Suppressor macrophage treated with lipopolysaccharide for 1 hour (primary cell): ENCODE measurements at places on chromosomes 5 and 9.

DNA sequence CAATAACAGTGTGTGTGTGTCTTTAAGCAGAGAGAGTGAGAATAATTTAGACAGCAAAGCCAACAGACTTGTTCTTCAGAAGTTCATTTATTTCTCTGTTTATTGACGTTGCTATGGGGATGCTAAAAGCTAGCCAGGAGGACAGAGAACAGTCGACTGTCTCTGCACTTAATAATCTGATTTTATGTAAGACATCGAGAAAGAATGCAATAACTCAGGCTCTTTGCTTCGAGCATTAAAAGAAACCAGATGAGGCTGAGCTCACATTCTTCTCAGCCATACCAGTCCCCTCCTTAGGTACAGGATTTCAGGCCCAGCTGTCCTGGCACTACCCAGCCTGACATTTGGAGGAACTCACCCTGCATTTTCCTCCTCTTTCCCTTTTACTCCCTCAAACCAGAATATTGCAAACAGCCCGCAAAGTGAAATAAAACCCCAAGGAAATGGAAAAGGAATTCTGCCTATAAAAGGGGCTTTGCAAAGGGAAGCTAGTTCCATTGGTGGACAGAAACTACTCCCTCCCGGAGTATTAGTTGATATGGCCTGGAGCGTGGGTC lies 44.5 kb upstream of the DPYSL3 start:
- DNase-seq, result no peak

- DNase-seq, result no peak
These were observed 4.8 kb downstream of the RASGRF2 start for GRCh38 chr5:80964919-80965318.

- no peak for DNase-seq
These were observed 23.8 kb downstream of the MORN5 start for GRCh38 chr9:122183501-122183900.

- DNase-seq, result no peak
These were observed 82.4 kb downstream of the SNCAIP start for GRCh38 chr5:122394284-122394930.

GRCh38 chr5:117235786-117236185 lies 661.2 kb upstream of the SEMA6A start:
- no peak for DNase-seq

DNA sequence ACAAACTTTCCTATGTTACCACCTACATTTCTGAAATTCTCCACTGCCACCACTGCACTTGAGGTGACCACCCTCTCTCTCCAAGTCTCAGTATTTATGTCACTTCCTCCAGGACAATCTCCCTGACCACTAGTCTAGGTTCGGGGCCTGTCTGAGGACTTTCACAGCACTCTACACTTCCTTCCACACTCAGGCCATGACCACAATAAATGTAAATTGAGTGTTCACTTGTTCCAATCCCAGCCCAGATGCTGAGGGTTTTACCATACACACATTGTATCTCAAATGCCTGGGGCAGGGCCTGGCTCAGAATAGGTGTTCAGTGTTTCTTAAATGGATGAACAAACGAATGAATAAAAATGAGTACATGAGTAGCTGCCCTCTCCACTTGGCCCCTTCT lies 26.9 kb upstream of the CCNG1 start:
- no peak for DNase-seq

DNA sequence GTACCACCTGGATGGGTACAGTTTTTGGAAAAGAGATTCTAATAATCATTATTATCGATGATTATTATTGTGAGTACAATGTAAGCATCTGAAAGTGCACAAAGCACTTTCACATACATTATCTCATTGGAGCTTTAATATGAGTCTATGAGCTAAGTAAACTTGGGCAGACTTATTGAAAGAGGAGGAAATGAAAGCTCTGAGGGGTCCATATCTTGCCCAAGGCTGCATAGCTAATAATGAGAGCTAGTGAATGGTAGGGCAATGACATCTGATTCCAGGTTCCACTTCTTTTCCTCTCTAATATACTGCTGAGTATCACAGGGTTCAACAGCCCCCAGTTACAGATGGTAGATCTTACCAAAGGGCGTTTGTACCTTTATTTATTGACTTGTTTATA lies 26.1 kb downstream of the TIMD4 start:
- DNase-seq, result no peak

DNA sequence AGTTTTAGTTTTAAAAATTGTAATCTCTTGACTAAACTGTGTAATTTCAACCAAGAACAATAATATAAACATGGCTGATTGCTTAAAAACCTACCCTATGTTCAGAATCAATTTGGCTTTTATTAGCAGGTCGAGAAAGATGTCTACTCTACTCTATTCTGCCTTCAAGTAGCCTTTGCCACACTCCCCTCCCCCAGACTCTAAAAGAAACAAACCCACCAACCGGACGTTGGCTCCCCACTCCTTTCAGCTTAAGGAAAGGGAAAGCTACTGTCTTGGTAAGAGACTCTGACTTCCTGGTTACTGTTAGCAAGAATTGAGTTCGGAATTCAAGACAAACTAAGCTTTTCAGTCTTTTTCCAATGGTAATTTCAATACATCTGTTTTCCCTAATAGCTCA lies 46.7 kb downstream of the TNFAIP8 start:
- DNase-seq, result no peak

DNA sequence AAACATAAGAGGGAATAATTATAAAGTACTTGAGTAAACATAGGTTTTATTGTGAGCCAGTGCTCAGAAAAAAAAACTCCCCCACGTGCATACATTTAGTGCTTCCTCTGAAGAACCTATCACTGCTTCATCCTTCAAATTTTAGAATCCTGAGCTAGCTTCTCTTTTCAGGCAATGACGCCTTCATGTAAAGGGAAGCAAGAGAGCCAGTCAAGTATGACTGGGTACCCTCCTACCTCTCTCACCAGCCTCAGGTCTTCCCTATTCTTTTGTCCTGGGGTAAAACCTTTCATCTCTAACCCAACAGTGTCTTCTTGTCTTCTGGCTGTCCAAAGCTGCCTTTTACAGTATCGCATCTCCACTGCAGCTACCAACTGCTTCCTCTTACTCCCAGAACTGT lies 32.0 kb downstream of the PLPP1 start:
- DNase-seq, result no peak

DNA sequence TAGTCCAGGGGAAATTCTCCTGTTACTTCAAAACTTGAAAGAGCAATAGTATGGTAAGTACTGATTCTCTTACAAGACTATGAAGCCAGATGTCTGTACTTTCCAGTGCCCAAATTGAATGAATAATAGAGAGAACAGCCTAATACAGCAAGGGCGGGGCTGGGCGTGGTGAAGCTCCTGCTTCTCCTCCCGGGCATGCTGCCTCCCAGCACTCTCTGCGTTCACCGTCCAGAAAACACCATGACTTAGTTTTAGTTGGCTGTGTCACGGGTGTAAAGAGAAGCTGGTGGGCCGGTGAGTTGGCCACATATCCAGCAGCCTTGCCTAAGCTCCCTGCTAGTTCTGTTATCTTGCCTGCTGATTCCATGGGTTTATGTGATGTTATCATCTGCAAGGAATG lies 40.7 kb upstream of the ADAMTS2 start:
- DNase-seq, result no peak

- no peak for DNase-seq
These were observed 707.1 kb downstream of the EFNA5 start for GRCh38 chr5:106963630-106964029.

GRCh38 chr5:68968429-68968828 lies 125.4 kb upstream of the SLC30A5 start:
- peak; percentile 27 for DNase-seq

- DNase-seq, result no peak
These were observed 51.7 kb upstream of the CCDC112 start for GRCh38 chr5:115348175-115348574.

GRCh38 chr5:111415053-111415452 lies 97.3 kb downstream of the STARD4 start:
- no peak for DNase-seq

DNA sequence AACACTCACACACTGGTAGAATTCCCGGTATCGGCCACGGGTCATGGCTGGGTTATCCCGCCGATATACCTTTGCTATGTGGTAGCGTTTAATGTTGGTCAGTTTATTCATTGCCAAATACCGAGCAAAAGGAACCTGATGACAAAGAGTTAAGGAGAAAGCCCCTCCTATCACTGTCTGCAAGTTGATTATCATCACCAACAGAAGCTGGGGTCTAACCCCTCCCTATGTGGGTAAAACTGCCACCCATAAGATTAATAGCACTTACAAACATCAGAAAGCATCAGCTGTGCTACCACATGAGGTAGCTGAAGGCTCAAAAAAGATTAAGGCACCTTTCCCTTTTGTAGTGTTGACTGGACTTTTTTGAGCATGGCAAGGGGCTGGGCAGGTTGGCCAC lies 5.6 kb upstream of the DND1 start:
- DNase-seq, result no peak

DNA sequence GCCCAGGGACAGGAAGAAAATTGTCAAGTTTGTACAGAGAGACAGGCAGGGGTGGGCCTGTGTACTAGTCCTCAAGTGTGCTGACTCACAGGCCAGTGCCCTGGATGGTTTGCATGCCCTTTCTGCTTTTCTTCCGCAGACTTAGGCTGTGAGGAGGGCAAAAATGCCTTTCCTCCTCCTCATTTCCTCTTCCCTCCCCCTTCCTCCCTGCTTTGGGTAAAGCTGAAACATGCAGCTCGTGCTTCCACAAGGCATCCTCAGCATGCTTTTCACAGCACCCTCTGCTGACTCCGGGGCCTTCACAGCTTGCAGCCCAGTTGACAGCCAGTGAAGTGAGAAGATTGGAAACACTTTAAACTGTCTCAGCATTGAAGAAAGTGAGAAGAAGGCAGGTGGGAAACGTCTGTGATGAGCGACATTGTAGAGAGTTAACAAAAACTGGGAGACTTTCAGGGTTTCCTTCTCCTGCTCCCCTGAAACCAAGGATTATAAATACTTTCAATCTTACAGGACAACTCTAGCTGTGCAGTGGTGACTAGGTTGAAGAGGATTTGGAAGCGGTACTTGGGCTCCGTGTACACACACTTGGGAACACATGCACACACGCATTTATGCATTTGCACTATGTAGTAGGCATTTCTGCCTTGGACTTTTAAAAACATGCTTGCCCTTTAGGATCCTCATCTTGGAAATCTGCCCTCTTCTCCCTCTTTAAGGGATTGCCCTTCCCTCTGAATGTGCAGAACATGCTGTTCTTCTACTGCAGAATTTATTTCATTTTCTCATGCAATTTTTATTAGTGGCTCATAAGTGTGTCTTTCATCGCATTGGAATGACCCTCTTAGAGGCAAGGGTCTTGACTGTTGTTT lies 138.8 kb downstream of the GRIA1 start:
- DNase-seq, result no peak

DNA sequence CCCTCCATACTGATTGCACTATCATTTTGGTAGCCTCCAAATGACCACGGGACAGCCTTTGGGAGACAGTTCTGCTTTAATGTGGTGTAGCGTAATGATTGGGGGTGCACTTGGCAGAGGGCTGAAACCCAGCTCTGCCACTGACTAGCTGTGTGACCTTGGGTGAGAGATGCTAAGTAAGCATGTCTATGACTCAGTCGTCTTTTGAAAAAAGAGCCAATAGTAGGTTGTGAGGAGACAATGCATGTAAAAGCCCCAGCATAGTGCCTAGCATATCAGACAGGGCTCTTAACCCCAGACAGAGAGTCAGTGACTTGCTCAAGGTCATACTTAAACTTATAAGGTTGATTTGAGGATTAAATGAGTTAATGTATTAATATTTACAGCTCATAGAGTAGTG lies 18.0 kb upstream of the CXCL14 start:
- no peak for DNase-seq

DNA sequence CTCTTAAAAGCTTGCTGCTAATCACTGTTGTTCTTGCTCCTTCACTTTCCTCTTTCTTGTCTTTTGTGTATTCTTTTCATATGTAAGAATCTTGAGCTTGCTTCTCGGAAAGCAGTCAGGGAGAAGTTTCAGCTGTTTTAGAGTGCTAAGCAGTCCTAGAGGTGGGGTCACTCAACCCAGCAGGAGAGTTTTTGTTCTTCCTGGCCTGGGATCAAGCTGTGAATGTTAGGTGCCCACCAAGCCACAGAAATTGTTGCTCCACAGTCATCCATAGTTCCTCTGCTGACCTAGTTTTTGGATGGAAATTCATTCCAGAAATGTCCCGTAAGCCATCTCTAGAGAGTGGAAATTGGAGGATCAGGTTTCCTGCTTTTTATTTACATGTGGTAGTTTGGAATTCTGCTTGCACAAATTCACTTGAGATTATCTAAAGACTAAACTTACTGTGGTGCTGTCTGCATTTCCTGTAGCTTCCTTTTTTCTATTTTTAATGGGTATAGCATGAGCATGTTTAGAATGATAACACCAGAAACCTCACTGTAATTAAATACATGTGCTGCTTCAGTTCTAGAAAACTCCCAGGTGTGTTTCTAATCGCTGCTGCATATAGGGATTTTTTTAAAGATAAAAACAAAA lies 108.7 kb downstream of the MAST4 start:
- no peak for DNase-seq
